Right lobe of liver (tissue), 6 donors: ENCODE measurements at places on chromosomes 7 and 10.

GRCh38 chr7:1382553-1383397 is 76.5 kb downstream of the MICALL2 start:
- no peak overlapping the region for H3K27ac ChIP-seq
- H3K27me3 ChIP-seq = no peaks in the 10 kb centered on the region
- DNase-seq = no peak
- no peaks in the 10 kb centered on the region for H3K36me3 ChIP-seq
- H3K4me1 ChIP-seq = no peaks in the 10 kb centered on the region

DNA sequence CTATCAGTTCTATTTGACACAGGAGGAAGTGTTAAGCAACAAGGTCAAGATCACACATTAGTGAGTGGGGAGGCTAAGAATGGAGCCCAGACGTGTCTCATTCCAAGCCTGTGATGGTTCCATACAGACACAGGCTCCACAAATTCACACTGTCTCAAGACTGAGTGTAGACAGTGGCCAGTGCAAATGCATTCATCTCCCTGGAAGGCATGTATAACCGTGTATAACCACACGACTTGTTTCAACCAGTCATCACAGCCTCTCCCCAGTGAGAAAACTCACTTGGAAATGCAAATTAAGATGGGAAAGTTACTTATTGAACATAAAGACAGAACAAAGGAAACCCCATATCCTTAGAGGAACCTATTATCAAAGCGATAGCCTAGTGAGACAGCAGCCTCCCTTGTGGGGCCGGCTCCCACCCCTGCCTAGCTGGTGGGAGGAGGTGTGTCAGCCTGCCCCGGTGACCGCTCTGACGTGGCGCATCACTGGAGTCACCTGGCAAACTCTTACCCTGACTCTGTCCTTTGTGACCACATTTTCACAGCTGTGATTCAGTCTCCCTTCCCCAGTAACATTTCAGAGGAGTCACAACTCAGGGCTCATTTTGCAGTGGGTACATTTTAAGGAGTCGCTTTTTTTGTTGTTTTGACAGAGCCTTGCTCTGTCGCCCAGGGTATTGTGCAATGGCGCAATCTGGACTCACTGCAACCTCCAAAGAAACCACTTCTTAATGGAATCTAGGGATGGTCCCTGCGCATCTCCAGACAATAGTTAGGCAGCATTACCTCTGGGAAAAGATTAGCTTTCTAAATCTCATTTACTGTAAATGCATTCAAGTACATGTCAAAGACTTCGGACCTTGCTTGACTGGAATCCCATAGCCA is 126.6 kb upstream of the PARD3 start:
- no peaks in the 10 kb centered on the region for H3K4me1 ChIP-seq
- H3K4me3 ChIP-seq = no peak overlapping the region
- no peak for DNase-seq
- no peaks in the 10 kb centered on the region for H3K36me3 ChIP-seq

DNA sequence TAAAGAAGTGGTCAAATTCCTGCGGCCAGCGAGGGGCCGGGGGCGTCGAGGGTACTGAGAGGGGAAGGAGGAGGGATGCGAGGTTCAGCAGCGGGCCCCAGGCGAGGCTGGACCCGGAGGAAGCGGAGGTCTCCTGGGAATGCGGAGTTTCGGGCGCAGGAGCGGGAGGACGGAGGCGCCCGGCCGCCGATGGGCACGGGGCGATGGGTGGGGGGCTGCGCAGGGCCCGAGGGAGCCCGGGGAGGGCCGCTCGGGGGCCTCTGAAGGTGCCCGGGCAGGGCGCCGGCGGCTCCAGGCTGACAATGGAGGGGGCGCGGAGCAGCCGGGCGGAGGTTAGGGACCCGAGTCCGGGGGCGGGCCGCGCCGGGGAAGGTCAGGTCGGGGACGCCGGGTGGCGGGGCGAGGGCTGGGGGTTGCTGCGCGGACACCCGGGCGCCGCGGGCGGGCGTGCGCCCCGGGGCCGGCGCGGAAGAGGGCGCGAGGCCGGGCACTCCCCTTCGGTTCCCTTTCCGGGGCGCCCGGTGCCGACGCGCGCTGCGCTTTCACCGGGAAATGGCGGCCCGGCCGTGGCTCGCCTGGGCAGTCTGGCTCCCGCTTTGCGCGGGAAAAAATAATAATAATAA is 683 bp downstream of the MACROH2A2 start:
- no peaks in the 10 kb centered on the region for H3K4me1 ChIP-seq
- no peaks in the 10 kb centered on the region for H3K36me3 ChIP-seq
- DNase-seq = peak; percentile 24
- H3K27me3 ChIP-seq = no peaks in the 10 kb centered on the region
- no peak overlapping the region for H3K27ac ChIP-seq
- peak overlapping the region; percentile 58 for H3K4me3 ChIP-seq

DNA sequence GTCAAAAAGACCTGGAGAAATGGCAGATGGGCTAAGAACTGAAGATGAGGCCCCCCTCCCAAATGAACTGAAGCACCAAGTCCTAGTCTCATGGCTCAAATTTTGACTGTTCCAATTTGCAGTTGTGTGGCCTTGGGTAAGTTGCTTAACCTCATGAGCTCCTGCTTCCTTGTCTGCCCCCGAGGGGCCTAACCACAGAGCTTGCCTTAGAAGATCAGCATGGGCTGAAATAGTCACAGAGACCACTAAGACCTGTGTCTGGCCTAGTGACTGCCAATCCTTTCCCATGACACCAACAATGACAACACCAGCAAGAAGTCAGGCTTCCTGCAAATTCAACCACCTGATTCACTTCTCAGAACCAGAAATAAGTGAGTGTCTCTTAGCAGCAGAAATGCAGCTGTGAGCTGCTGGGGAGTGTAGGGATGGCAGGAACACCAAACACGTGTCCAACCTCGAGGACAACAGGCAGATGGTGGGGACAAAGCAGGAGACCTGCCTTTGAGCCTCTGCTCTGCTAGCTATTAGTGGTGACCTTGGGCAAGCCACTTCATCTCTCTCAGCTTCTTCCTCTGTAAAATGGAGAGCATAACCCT is 23.7 kb downstream of the CRHR2 start:
- no peak overlapping the region for H3K27ac ChIP-seq
- no peaks in the 10 kb centered on the region for H3K36me3 ChIP-seq
- no peaks in the 10 kb centered on the region for H3K27me3 ChIP-seq
- DNase-seq = no peak
- H3K4me1 ChIP-seq = no peaks in the 10 kb centered on the region

DNA sequence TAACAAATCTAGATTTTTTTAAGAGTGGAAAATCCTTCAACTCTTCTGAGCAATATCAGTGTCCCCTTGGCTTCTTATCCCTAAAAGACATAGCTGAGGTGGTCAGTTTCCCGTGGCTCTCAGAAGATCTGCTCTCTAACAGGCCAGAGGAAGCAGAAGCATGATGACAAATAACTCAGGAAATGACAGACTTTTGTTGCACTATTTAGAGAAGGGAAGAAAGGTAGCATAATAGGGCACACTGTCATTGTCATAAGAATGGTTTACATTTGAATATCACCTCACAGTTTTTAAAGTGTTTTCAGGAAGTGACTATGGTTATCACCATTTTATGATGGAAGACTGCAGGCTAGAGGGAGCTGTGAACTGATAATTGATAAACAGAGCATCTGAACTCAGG is 33.6 kb upstream of the RAPGEF5 start:
- no peak for DNase-seq
- no peaks in the 10 kb centered on the region for H3K4me1 ChIP-seq
- no peaks in the 10 kb centered on the region for H3K36me3 ChIP-seq
- H3K27ac ChIP-seq = no peak overlapping the region

DNA sequence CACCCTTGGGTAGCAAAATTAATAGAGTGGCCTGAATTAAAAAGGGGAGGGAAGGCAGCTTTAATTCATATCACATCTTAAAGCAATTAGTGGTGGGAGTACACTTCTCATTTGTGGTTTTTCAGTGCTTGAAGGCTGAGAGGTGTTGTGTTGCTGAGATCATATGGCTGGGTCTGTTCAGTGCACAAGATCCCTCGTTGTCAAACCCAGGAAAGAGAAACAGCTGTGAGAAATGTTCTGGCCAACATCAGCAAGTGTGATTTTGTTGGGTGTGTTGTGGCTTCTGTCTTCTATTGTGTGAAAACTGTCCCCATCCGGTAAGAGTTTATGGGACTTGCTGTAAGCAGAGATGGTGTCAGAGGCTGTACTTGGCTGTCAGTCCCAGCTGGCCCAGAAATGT is 197.9 kb upstream of the BMPER start:
- no peak overlapping the region for H3K27ac ChIP-seq
- no peaks in the 10 kb centered on the region for H3K36me3 ChIP-seq
- no peak for DNase-seq
- H3K27me3 ChIP-seq = no peaks in the 10 kb centered on the region

DNA sequence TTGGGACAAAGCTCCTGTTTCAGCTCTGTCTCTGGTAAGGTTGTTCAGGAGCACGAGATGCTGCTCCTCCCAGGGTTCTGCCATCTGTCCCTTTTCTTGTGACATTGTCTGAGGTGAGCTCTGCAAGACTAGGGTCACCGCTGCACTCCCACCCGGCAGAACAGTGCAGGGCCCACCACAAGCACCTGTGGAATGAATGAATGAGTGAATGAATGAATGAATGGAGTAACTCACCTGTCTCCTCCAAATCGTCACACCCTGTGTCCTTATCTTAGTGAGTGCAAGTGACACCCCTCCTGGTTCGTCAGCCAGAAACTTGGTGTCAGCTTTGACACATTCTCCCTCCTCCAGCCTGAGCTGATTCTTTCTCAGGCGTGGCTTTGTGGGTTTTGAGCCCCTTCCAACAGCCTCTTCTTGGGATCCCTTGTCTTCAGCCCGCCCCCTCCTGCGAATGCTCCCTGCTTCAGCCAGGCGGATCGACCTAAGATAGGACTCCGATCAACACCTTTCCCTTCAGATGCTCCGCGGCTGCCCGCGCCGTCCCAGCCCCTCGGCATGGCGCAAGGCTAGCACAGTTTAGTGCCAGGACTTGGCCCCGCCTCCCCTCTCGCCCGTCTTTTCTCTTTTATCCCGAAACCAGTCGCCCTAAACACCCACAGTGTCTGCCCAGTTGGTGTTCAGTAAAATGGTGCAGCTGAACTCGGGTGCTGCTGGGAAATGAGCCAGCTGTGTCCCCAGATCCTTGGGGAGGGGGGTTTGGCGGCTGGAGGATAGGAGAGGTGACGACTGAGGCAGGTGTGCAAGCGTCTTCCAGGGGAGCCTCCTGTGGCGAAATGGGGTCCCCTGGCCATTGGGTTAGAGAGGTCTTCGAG is 89.3 kb downstream of the BEND7 start:
- H3K36me3 ChIP-seq = no peaks in the 10 kb centered on the region
- no peaks in the 10 kb centered on the region for H3K27me3 ChIP-seq
- peaks cover 8% of the 10 kb centered on the region for H3K4me1 ChIP-seq

DNA sequence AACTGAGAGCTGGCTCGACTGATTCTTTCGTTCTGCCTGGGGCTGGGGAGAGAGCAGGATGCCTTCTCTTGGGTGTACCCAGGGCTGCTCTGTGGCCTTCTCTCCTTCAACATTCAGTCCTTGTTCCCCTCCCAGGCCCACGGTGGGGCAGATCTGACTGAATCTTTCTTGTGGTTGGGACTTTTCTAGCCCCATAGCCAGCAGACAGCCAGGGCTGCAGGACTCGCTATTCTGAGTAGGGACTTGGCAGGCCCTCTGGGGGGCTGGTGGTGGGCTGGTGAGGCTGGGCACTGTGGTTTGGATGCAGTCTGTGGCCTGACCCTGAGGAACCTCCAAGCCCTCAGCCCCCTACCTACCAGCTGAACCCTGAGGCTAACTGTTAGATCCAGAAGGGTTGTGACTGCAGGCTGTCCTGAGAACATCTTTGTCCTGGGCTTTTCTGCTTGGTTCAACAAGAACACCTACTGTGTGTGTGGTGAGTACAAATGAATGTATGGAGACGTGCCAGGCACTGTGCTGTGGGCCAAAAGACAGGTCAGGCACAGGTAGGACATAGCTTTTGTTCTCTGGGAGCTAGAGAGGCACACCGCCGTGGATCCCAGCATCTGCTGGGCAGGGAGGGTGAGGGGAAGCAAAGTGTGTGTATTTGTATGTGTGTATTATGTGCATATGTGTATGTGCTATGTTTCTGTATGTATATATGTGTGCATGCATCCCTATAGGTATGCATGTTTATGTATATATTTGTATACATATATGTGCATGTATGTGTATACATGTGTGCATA is 2.1 kb upstream of the PALD1 start:
- no peak overlapping the region for H3K4me3 ChIP-seq
- H3K27me3 ChIP-seq = no peaks in the 10 kb centered on the region
- no peaks in the 10 kb centered on the region for H3K36me3 ChIP-seq
- no peak for DNase-seq
- no peak overlapping the region for H3K27ac ChIP-seq

GRCh38 chr10:123502983-123503382 is 163.2 kb upstream of the GPR26 start:
- no peak overlapping the region for H3K4me3 ChIP-seq
- no peaks in the 10 kb centered on the region for H3K27me3 ChIP-seq
- H3K27ac ChIP-seq = no peak overlapping the region
- no peaks in the 10 kb centered on the region for H3K36me3 ChIP-seq
- H3K4me1 ChIP-seq = no peaks in the 10 kb centered on the region

- no peaks in the 10 kb centered on the region for H3K36me3 ChIP-seq
- H3K27me3 ChIP-seq = no peaks in the 10 kb centered on the region
- no peak for DNase-seq
- H3K4me3 ChIP-seq = no peak overlapping the region
- no peak overlapping the region for H3K27ac ChIP-seq
Measured at GRCh38 chr10:21995557-21995956, 8.0 kb downstream of the DNAJC1 start.

DNA sequence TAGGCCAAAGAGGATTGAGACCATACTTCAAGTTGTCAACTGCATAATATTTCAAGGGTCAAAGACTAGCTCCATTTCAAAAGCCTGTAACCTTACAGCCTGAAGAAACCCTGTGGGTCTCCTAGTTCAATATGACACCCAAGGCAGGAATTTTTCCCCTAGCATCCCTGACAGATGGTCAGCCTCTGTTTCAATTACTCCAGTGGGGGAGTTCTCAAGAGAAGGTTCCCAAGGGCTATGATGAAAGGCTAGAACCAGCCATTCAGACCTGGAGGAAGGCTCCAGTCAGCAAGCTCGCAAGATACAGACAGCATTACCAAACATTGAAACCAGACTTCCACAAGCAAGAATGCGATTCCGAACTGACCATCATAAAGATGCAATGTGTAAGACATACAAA is 1.6 kb downstream of the HTR7 start:
- H3K4me3 ChIP-seq = no peak overlapping the region
- peaks cover 29% of the 10 kb centered on the region for H3K27me3 ChIP-seq
- H3K27ac ChIP-seq = no peak overlapping the region
- peaks cover 6% of the 10 kb centered on the region for H3K4me1 ChIP-seq

- H3K4me1 ChIP-seq = no peaks in the 10 kb centered on the region
- H3K27ac ChIP-seq = no peak overlapping the region
- H3K27me3 ChIP-seq = no peaks in the 10 kb centered on the region
- no peaks in the 10 kb centered on the region for H3K36me3 ChIP-seq
- no peak overlapping the region for H3K4me3 ChIP-seq
Measured at GRCh38 chr7:146635205-146636032, 518.8 kb downstream of the CNTNAP2 start.
